ACHN (cell line): ENCODE measurements at places on chromosomes 3 and 15.

GRCh38 chr3:106263011-106263410 is 394.2 kb upstream of the CBLB start:
- DNase-seq, result no peak

- DNase-seq, result no peak
These were observed 48.9 kb upstream of the AGTR1 start for GRCh38 chr3:148648685-148649352.

DNA sequence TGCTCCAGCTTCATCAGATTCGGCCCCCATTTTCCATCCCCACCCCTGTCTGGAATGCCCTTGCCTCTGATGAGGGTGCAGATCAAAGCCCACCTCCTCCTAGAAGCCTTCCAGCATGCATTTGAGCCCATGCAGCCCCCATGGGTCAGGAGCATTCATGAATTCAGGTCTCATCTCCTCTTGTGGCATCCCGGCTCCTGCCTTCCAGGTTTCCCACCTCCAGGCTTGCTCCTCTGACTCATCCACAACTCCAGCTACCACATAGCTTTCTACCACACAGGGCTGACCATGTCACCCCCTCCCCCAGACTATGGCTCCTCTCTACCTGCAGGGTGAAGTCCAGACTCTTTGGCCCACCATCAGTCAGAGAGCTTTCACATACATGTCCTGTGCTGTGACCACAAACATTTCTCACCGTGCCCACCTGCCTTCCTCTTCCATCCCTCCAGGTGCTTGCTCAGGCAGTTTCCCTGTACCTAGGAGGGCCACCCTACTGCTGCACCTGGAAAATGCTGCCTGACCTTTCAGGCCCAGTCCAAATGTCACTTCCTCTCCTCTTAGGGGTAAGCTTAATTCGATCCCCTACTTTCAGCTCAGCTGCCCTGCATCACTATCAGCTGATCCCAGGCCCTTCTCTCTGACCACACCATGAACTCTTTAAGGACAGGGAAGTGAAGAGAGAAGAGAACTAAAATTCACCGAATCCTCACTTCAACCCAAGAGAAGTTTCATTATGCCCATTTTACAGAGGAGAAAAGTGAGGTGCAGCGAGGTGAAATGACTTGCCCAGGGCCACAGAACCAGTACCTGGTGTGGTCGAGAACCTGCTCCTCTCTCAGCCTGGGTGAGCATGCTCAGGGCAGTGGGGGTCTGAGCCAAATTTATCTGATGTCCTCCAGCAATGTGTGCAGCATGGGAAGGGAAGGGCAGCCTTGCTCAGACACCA is 13.7 kb upstream of the FGD5 start:
- DNase-seq, result no peak

DNA sequence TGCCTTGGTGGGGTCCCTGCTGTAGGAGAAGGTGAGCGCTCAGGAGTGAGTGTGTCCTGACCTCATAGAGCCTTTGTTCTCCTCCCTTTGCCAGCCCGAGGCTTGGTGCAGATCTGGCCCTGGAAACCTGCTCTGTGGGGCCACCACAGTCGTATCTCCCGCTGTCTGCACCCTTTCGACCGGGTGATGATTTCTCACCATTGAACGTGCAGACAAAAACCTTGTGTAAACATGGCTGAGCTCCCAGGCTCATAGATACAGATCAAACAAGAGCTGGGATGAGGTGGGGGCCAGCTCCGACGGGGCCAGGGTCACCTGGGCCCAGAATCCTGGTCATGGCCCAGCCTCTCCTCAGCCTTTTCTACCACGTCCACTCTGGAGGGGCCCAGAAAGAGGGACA is 34.6 kb upstream of the ESYT3 start:
- DNase-seq, result no peak

DNA sequence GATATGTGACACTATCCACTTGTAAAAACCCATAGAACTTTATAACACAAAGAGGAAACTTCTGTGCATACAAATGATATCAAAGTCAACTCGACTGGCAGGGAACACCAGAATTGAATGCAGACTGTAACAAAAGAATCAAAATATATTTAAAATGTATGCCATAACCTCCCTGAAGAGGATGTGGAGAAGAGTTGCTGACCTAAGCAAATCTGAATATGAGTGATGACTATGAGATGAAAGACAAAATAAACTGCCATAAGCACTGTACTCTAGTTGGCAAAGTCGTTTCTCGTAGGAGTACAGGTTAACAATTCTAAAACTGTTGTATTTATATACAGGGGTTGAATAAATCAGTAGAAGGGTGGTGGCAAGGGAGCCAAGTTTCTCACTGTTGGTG is 482.1 kb downstream of the OCA2 start:
- DNase-seq, result no peak

- no peak for DNase-seq
These were observed 3.6 kb upstream of the IGDCC4 start for GRCh38 chr15:65426216-65426853.

DNA sequence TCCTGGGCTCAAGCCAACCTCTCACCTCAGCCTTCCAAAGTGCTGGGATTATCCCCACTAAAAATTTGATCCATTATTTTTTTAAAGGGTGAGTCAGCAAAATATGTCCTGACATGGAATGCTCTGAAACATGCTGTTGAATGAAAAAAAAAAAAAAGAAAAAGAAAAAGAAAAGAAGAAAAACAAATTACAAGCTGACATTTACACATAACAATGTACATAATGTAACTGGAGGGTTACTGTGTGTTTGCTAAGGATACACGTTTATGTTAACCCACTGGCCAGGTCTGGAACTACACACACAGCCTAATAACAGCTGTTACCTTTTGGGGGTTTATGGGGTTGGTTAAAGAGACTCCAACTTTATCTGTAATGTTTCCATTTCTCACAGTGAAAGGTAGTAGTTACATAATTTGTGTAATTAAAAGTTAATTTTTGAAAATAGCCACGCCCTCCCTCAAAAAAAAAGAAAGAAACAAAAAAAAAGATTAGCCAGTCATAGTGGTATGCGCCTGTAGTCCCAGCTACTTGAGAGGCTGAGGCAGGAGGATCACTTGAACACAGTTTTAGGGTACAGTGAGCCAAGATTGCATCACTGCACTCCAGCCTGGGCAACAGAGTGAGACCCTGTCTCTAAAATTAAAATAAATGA is 3.1 kb upstream of the MESP2 start:
- peak; percentile 8 for DNase-seq

DNA sequence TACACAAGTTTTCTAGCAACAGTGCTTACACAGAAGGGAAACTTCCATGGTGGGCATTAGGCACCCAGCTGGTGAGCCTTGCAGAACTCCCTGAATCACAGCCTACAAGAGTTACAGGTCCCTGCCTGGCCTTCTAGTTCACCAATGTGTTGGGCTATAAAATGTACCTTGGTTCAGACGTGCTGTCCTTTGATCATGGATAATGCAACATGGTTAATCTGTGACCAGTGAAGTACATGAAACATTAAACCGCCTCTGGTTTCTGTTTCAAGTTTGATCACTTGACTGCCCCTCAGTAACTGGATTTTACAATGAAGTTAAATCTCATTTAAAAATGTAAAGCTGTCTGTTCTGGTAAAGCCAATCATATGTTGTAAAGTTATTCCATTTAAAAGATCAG is 51.8 kb downstream of the FMN1 start:
- DNase-seq, result peak; percentile 41

DNA sequence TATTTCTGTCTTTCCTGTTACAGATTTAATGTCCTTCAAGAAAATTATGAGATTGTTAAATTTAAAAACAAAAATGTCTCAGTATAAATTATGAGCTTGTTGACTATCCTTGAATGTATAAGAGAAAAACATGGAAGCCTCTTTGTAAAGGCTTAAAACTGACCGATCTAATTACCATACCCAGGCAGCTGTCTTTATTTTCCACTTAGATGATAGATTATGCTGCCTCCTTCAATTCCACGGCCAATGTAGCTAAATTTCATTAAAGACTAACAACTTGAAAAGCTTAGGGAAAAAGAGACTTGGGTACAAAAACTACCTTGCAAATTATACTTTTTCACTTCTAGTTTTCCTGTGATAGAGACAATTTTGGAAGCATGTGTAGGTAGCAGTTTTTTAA is 88.3 kb downstream of the ATP10A start:
- DNase-seq, result no peak

- no peak for DNase-seq
These were observed 846.9 kb downstream of the NSUN3 start for GRCh38 chr3:94909726-94910125.

- no peak for DNase-seq
These were observed 1.7 kb upstream of the SLC9A9 start for GRCh38 chr3:143849854-143850549.

DNA sequence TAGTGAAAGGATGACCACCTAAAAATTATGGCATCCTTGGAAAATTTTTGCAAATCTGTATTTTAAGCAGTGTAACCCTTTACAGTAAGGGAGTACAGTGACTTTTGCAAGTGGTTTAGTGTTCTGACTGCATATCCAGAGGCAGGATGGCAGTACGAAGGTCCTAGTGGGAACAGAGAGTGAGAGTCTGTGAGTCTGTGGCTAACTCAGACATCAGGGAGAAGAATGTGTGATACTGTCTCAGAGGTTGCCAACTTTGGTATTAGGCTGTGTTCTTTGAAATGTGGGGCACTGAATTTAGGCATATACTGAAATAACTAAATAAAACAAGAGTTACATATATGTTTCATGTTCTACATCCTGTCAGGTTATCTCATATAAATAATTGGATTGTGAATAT is 25.7 kb downstream of the PRKCI start:
- no peak for DNase-seq

GRCh38 chr3:71421820-71422566 is 161.5 kb downstream of the FOXP1 start:
- DNase-seq, result peak; percentile 23

DNA sequence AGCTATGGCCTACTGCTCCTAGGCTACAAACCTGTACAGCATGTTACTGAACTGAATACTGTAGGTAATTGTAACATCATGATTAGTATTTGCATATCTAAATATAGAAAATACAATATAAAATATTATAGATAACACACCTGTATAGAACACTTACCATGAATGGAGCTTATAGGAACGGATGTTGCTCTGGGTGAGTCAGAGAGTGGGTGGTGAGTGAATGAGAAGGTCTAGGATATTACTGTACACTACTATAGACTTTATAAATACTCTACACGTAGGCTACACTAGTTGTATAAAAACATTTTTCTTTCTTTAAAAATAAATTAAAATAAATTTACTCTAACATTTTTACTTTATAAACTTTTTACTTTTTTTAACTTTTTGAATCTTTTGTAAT is 224.0 kb upstream of the CBLB start:
- DNase-seq, result no peak

DNA sequence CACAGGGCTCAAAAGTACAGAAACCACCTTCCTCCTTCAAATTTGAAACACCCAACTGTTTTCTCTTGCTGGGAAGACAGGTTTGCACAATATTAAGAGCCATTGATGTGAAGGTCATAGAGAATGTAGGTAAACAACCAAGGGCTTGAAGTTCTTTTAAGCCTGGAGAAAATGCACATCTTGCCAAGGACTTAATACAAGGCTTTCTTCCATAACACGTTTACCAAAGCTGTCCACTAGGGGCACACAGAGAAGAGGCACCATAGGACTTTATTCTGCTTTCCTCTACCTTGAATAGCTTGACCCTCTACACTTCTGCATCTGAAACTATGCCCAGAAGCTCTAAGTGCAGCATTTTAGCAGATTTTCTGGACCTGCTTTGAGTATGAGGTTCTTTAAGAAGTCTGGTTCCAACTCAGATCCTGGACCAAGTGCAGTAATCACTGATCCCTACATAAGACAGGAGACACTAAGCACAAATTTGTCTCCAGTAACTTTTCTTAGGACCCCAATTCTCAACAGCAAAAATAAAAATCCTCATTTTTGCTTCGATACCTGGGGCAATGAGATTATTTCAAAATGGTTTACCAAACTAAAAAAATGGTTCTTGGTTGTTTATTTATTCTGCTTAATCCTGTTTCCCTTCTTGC is 138.0 kb downstream of the FBN1 start:
- DNase-seq, result peak; percentile 55

DNA sequence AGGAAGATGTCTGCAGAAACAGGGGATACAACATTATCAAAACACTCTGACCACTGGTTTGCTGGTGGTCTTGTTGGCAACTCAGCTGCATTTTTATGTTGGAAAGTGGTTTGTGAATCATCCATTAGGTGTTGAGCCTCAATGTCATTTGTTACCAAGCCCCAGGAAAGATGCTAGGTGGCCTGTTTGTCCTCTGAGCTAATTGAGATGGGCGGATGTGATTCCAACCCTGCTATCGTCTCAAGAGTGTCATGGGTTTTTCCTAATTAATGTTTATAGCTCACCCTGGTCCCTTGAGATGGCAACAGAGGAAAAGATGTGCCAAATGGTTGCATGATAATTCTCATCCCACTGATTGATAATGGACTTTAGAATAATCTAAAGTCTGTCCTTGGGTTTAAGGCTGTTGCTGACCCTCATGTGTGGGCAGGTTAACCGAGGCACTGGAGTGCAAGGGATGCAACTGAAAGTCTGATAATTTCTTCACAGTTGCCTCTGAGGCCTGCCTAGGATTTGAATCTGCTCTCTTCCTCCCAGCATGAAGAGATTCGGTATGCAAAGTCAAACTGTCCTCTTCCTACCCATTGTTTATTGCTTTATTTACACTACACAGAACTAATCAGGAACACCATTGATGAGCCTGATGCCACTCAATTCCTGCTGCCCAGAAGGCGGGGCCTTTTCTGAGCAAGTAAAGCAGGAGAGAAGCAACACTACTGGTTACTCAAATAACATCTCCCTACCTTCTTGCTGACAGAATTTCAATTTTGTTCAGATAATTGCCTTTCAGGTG is 166.2 kb upstream of the TBC1D5 start:
- no peak for DNase-seq

DNA sequence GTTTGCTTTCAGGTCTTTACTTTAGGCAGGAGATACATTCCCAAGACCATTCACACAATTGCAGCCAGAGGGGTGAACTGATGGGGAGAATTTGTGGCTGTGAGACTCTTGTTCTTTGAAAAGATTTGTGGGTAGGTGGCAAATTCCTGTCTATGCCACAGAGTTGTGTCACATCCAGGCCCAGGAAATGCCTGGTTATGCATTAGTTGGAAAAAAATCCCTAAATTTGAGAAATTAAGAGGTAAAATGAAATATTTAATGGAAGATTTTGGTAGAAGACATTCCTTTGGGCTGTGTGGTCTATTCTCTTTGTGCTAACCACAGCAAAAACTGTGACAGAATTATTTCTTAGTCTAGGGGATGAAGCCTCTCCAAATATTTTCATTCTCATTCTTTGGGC is 28.8 kb downstream of the SAMMSON start:
- DNase-seq, result no peak

DNA sequence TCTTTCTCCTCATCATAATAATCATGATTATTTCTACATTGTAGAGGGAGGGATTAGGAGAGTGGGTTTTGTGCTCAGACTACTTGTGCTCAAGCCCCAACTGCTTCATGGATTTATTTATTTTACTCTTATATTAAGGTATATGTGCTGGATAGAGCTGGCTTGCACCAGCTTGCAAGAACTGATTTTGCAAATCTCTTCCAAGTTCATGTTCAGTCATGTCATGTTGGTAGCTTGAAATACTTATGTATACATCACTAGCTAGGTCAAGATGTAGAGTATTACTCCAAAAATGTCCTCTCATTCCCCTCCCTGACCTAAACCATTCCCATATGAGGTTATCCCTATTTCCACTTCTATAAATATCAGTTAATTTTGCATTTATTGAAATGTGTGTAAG is 293.9 kb upstream of the RBMS3 start:
- DNase-seq, result no peak
